ENCODE measurements at places on chromosomes 3 and 15.

DNA sequence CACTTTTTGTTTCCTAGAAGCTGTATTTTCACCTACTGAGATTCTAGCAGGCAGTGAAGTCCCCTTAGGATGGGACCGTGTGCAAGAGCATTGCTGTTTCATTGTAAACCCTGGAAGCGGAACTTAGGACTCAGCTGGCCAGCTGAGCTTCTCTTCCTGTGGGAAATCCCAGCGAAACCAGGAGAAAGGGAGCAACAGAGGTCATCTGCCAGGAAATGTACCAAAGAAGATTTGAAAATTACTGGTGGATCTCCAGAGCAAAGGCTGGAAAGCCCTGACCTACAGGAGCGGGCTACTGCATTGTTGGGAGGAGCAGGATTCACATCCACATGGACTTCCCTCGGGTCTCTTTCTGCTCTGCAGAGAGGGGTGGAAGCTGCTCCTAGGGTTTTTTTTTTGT is 7.6 kb upstream of the ADPRH start:
- no peak for DNase-seq

DNA sequence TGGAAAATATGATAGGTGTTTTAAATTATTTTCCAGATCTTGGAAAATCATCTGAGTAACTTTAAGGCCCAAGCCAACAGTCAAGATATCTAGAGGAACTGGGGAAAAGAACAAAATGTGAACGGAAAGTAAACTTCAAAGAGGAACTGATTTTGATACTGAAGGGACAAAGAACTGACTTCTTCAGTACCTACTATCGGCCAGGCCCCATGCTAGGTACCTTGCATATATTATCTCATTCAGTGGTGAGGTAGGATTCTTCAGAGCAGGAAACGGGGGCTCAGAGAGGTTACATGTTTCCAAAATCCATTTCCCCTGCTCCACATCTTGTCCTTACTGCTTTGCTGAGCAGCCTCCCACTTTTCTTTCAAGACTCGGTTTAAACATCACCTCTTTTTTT is 9.8 kb upstream of the ZNF710 start:
- DNase-seq, result no peak

GRCh38 chr3:12896063-12896985 is 55.0 kb upstream of the RPL32 start:
- no peak for DNase-seq

DNA sequence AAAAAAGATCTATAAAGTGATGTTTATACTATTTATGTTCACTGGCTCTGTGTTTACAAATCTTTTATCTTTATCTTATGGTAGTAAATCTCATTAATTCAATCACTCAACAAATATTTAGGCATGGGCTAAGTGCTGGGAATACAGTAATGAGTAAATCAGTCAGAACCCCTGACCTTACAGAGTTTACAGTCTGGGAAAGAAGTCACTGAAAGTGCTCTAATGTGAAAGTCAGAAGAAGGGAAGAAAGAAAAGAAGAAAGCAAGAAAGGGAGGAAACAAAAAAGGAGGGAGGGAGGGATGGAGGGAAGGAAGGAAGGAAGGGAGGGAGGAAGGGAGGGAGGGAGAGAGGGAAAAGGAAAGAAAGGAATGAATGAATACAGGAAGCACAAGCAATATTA is 96.8 kb upstream of the SOX2 start:
- DNase-seq, result no peak

DNA sequence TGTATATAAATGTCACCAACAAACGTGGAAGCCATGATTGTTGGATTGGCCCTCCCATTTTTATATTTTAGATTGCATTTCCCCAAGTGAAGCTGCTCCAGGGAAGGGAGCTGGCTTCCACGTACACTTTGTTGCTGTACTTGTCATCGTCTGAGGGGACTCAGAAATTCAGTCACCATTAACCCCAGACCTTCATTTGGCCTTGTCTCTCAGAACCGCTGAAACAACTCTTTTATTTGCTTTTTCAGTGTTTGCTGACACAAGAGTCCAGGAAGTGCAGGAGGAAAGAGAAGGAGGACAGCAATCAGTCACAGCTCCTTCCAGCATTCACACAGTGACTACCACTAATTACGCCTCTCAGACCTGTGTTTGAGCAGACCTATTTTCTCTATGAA is 276.5 kb downstream of the TBL1XR1 start:
- no peak for DNase-seq

DNA sequence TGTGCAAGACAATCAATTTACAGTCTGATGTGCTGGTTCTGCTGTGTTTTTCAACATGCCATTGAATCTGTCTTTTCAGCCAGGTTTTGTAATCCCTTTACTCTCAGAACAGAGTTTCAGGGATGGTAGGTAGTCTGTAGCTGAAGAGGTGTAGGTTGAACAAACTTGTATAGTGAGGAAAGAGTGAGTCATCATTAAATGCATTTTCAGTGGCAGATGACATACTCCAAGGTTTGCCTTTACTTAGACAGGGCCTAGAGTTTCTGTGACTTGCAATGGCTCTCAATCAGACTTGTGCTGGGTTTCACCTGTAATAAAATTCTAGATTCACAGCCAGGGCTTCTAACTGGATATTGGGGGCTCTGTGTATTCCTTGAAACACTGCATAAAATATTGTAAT is 94.6 kb downstream of the CYP19A1 start:
- no peak for DNase-seq

- DNase-seq, result no peak
Measured at GRCh38 chr3:77281721-77282120, 241.8 kb downstream of the ROBO2 start.

GRCh38 chr15:65837301-65838294 is 31.7 kb upstream of the RAB11A start:
- DNase-seq, result no peak

DNA sequence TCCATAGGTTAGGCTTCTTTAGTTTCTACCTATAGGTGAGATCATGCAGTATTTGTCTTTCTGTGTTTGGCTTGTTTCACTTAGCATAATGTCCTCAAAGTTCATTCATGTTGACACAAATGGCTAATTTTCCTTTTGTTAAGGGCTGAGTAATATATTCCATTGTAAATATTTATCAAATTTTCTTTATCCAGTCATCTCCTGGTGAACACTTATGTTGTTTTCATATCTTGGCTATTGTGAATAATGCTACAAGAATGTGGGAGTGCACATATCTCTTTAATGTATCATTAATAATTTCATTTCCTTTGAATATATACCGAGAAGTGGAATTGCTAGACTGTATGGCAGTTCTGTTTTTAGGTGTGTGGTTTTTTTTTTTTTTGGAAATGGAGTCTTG is 250.9 kb upstream of the SEMA6D start:
- no peak for DNase-seq

DNA sequence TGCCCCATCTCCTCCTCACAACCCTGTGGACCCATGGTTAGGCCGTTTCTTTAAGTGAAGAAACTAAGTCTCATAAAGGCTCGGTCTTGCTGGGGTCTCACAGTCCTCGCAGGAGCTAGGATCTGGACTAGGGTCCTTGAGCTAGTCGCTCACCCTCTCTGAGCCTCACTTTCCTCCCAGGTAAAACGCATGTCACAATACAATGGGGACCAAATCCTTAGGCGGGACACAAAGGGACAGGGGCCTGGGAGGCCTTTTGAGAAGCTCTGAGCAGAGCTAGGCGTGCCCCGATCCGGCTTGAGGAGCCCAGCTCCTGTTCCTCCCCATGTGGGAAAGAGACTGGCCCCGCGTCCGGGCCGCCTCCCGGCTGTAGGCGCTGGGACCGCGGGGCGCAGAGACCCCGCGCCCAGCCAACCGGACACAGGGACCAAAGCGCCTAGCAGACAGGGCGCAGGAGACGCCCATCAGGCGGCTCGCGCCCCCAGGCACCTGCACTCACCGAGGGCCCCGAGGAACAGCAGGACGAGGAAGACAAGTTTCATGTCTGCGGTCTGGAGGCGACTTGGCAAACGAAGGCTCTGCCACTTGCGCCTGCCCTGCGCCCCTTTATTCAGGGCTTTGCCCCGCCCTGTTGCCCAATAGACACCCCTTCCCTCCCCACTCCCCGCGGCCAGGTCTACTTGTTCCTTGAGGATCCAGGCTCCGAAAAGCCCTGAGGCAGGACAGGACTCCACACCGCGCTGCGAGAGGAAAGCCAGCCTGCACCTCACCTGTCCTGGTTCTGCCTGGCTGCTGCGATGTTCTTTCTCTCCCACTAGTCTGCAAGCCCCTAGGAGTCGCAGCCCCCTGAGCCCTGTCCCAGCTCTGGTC is at the start of gene LTF:
TSS of gene LTF (minus strand) at position 580 of the 870 bp plus-strand sequence. CDS start at position 542, 38 bp downstream.
- no peak for DNase-seq

- DNase-seq, result no peak
Measured at GRCh38 chr3:193240850-193241706, at the start of gene PLAAT1. PLAAT1 (plus strand) TSS chr3:193241222; CDS start chr3:193255651, 14,429 bp downstream.

DNA sequence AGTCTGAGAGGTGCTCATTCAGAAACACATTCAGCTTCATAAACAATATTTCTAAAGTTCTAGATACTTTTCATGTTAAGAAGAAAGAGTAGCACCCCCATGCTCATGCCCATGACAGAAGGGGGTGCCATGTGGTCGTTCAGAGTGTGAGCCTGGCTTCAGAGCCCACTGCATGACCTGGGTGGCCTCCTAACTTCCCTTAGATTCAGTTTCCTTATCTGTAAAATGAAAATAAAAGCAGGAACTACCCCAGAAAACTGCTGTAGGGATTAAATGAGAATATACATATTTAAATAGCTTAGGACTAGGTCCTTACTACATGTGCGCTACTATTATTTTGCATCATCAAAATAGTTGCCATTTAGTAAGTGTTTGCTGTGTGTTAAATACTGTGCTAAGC is 69.2 kb downstream of the ABHD5 start:
- no peak for DNase-seq

DNA sequence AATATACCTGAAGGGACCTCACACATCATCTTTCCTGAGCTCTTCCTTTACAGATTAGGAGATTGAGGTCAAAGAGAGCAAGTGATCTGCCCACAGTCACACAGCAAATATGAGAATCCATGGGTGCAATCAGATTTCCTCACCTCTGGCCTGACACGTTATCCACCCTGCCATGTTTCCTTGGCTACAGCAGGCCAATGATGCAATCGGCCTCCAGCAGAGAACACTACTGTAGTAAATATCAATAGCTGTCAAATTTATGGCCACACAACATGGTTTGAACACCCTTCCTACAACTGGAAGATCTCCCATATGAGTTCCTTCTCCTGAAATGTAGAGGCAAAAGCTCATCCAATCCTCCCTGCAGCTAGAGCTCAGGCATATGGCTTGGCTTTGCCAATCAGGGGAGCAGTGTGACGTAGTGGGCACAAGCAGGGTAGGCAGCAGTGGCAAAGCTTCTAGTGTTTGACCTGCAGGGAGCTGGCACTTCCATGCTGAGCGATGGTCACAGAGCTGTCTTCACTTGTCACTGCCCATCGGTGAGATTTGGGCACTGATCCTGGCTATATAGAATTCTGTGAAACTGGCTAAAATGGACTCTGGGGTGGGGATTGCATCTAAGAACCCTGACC is 271.3 kb downstream of the TJP1 start:
- no peak for DNase-seq

- DNase-seq, result no peak
Measured at GRCh38 chr3:15449489-15450224, 22.3 kb downstream of the EAF1 start.
